ENCODE measurements at places on chromosomes 4 and X. TPM values are rescaled to one million over a fixed set of nuclear protein-coding genes. Genes with fewer than 3 reads are reported as not detected.

GAGE12J gene
- total RNA-seq: not detected

GATA1 gene
- 0.39 TPM for total RNA-seq

SMAD1 gene
- 33.8 TPM for total RNA-seq

GYPA gene
- 27.3 TPM for total RNA-seq

GDPD2 gene
- total RNA-seq: 9.6 TPM

COL25A1 gene
- total RNA-seq: 33.6 TPM

- no peaks in the 10 kb centered on the region for H3K27me3 ChIP-seq
- peak; percentile 27 for DNase-seq
- H3K36me3 ChIP-seq: peaks cover 3% of the 10 kb centered on the region
These were observed 7.9 kb downstream of the PDLIM5 start for GRCh38 chr4:94459462-94460161.

GRCh38 chr4:156765277-156765676 is 206.3 kb downstream of the PDGFC start:
- no peak for DNase-seq
- no peak overlapping the region for H3K27ac ChIP-seq
- H3K36me3 ChIP-seq: no peaks in the 10 kb centered on the region
- no peaks in the 10 kb centered on the region for H3K4me1 ChIP-seq
- no peaks in the 10 kb centered on the region for H3K27me3 ChIP-seq

GRCh38 chrX:96314985-96315384 is 369.7 kb upstream of the DIAPH2 start:
- H3K27me3 ChIP-seq: no peaks in the 10 kb centered on the region
- H3K4me1 ChIP-seq: no peaks in the 10 kb centered on the region
- H3K27ac ChIP-seq: no peak overlapping the region
- no peaks in the 10 kb centered on the region for H3K36me3 ChIP-seq
- no peak overlapping the region for H3K4me3 ChIP-seq

GRCh38 chrX:22148565-22148964 is 116.4 kb downstream of the PHEX start:
- DNase-seq: no peak
- H3K36me3 ChIP-seq: no peaks in the 10 kb centered on the region
- H3K27ac ChIP-seq: no peak overlapping the region
- no peak overlapping the region for H3K4me3 ChIP-seq
- no peaks in the 10 kb centered on the region for H3K4me1 ChIP-seq
- H3K27me3 ChIP-seq: peaks cover 2% of the 10 kb centered on the region

GRCh38 chr4:168605411-168605810 is 108.6 kb downstream of the PALLD start:
- no peaks in the 10 kb centered on the region for H3K4me1 ChIP-seq
- no peak overlapping the region for H3K4me3 ChIP-seq
- no peaks in the 10 kb centered on the region for H3K36me3 ChIP-seq
- DNase-seq: no peak

DNA sequence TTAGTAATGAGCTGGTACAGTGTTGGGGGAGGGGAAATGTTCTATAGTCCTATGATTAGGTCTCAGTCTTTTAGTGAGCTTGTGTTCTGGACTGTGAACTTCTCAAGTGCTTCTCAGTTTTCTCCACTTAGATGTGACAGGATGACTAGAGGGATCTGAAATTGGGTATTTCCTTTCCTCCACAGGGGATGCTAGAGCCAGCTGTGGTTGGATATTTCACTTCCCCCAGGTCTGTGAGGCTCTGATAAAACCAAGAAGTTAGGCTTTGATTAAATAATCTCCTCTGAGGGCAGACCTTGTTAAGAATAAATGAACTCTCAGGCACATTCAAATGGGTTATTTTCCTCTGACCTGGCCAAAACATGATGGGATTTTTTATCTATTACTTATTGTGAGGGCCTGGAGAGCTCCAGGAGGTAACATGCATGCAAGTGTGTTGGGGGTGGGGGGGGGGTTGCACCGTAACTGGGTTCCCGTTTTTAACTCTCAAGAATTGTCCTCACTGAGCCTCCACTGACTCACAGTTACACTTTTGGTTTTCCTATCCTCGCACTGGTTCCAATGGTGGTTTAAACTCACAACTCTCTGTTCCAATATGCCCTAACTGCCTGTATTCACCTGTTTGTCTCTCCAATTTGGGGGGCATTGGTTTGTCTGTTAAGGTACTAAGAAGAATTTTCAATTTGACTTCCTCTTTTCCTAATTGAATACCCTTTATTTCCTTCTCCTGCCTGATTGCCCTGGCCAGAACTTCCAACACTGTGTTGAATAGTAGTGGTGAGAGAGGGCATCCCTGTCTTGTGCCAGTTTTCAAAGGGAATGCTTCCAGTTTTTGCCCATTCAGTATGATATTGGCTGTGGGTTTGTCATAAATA is 28.1 kb upstream of the GLRA3 start:
- H3K36me3 ChIP-seq: no peaks in the 10 kb centered on the region
- no peak for DNase-seq
- no peak overlapping the region for H3K4me3 ChIP-seq
- no peak overlapping the region for H3K27ac ChIP-seq
- no peaks in the 10 kb centered on the region for H3K4me1 ChIP-seq

GRCh38 chr4:72629540-72629939 is 60.5 kb upstream of the ADAMTS3 start:
- H3K27ac ChIP-seq: no peak overlapping the region
- no peaks in the 10 kb centered on the region for H3K36me3 ChIP-seq
- no peaks in the 10 kb centered on the region for H3K27me3 ChIP-seq
- DNase-seq: no peak

- H3K36me3 ChIP-seq: no peaks in the 10 kb centered on the region
- H3K4me1 ChIP-seq: no peaks in the 10 kb centered on the region
- no peak overlapping the region for H3K4me3 ChIP-seq
- H3K27me3 ChIP-seq: no peaks in the 10 kb centered on the region
- no peak overlapping the region for H3K27ac ChIP-seq
- DNase-seq: no peak
These were observed 11.6 kb downstream of the BLTP1 start for GRCh38 chr4:122163767-122164166.

GRCh38 chr4:167622481-167623240 is 388.4 kb upstream of the SPOCK3 start:
- DNase-seq: peak; percentile 87
- H3K4me3 ChIP-seq: no peak overlapping the region
- H3K4me1 ChIP-seq: no peaks in the 10 kb centered on the region

- no peaks in the 10 kb centered on the region for H3K27me3 ChIP-seq
- H3K4me3 ChIP-seq: no peak overlapping the region
- H3K27ac ChIP-seq: no peak overlapping the region
These were observed 615.0 kb upstream of the AMOT start for GRCh38 chrX:113455582-113455981.

GRCh38 chrX:10076765-10077164 is 80.0 kb upstream of the CLCN4 start:
- DNase-seq: no peak
- no peaks in the 10 kb centered on the region for H3K4me1 ChIP-seq
- no peak overlapping the region for H3K4me3 ChIP-seq
- H3K27ac ChIP-seq: no peak overlapping the region
- no peaks in the 10 kb centered on the region for H3K36me3 ChIP-seq

- no peaks in the 10 kb centered on the region for H3K36me3 ChIP-seq
- no peak overlapping the region for H3K27ac ChIP-seq
- peaks cover 2% of the 10 kb centered on the region for H3K27me3 ChIP-seq
- no peak overlapping the region for H3K4me3 ChIP-seq
These were observed 114.8 kb upstream of the PLAC1 start for GRCh38 chrX:134773041-134773440.

DNA sequence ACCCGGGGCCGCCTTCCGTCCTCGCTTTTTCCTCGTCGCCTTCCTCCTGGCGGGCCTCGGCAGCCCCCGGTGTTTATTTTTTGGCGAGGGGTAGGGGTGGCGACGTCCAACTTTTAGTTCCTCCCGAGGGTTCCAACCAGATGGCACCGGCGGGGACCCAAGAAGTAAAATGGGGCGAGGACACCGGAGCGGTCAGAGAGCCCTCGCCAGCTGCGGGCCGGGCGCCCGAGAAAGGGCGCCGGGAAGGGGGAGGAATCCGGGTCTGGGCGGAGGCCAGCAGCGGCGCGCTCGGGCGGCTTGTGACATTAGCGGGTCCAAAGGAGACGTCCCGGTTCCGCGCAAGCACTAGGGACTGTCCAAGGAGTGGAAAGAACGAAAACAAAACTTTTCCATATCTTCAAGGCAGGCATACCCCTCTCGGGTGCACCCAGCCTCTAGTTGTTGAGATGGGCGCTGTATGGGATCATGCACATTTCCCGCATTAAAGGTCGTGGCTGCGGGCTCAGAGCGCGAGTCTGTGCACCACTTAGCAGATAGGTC is 691 bp upstream of the USP46 start:
- H3K4me1 ChIP-seq: peaks cover 19% of the 10 kb centered on the region
- no peak for DNase-seq
- peak overlapping the region; percentile 65 for H3K4me3 ChIP-seq
- H3K27me3 ChIP-seq: no peaks in the 10 kb centered on the region
- peaks cover 3% of the 10 kb centered on the region for H3K36me3 ChIP-seq
- H3K27ac ChIP-seq: peak overlapping the region; percentile 67

GRCh38 chr4:83139514-83140156 is 25.1 kb upstream of the PLAC8 start:
- no peaks in the 10 kb centered on the region for H3K27me3 ChIP-seq
- H3K36me3 ChIP-seq: no peaks in the 10 kb centered on the region
- no peak overlapping the region for H3K4me3 ChIP-seq
- no peaks in the 10 kb centered on the region for H3K4me1 ChIP-seq

DNA sequence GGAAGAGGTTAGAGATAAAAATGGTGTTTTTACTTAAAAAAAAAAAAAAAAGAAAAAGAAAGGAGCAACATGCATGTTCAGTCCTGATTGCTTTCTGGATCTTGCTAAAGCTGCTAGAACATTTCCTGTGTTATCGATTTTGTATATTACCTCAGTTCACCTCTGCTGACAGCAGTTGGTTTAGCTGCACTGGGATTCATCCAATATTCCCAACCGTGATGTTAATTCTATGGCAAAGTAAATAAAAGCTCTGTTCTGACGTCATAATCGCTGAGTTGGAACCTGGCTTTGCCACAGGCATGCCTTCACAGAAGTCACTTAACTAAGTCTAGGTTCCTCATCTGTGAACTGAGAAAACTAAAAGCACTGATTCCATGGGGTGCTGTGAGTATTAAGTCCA is 90.7 kb upstream of the SORBS2 start:
- no peaks in the 10 kb centered on the region for H3K36me3 ChIP-seq
- no peak overlapping the region for H3K27ac ChIP-seq
- no peaks in the 10 kb centered on the region for H3K27me3 ChIP-seq

- H3K36me3 ChIP-seq: no peaks in the 10 kb centered on the region
- H3K27ac ChIP-seq: no peak overlapping the region
- no peak for DNase-seq
These were observed 453.3 kb upstream of the INTU start for GRCh38 chr4:127179256-127180087.

GRCh38 chr4:40461879-40462278 is 126.7 kb downstream of the CHRNA9 start:
- no peaks in the 10 kb centered on the region for H3K27me3 ChIP-seq
- no peak overlapping the region for H3K27ac ChIP-seq
- DNase-seq: no peak
- no peaks in the 10 kb centered on the region for H3K4me1 ChIP-seq

- H3K4me1 ChIP-seq: no peaks in the 10 kb centered on the region
- no peaks in the 10 kb centered on the region for H3K36me3 ChIP-seq
- DNase-seq: no peak
- H3K27ac ChIP-seq: no peak overlapping the region
- H3K27me3 ChIP-seq: no peaks in the 10 kb centered on the region
These were observed 8.6 kb upstream of the IL9R start for GRCh38 chrX:155988859-155989258.

- DNase-seq: no peak
- peaks cover 41% of the 10 kb centered on the region for H3K4me1 ChIP-seq
- no peak overlapping the region for H3K4me3 ChIP-seq
- no peaks in the 10 kb centered on the region for H3K27me3 ChIP-seq
These were observed 11.3 kb downstream of the PSAPL1 start for GRCh38 chr4:7423391-7423790.

- H3K36me3 ChIP-seq: no peaks in the 10 kb centered on the region
- H3K27me3 ChIP-seq: no peaks in the 10 kb centered on the region
- no peak for DNase-seq
- no peak overlapping the region for H3K4me3 ChIP-seq
These were observed 13.8 kb upstream of the CFAP299 start for GRCh38 chr4:80321776-80322175.

- H3K27me3 ChIP-seq: no peaks in the 10 kb centered on the region
- H3K27ac ChIP-seq: no peak overlapping the region
- H3K4me1 ChIP-seq: no peaks in the 10 kb centered on the region
- no peak overlapping the region for H3K4me3 ChIP-seq
- peak; percentile 5 for DNase-seq
These were observed 540.6 kb upstream of the MAGEB18 start for GRCh38 chrX:25597551-25597950.

DNA sequence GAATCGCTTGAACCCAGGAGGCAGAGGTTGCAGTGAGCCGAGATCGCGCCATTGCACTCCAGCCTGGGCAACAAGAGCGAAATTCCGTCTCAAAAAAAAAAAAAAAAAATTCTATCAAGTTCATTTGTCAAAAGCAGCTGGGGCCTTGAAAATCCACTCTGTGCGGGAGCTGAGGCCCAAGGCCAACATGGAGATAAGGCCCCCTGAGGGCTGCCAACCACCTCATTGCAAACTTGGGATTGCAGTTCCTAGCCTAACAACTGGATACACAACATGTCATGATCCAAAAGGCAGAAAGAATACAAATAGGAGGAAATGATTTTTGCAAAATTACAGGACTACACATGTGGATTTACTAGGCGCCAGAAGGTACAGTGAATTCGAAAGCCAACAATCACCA is 22.5 kb upstream of the PRDX4 start:
- no peaks in the 10 kb centered on the region for H3K27me3 ChIP-seq
- no peaks in the 10 kb centered on the region for H3K36me3 ChIP-seq
- H3K4me3 ChIP-seq: no peak overlapping the region
- no peak overlapping the region for H3K27ac ChIP-seq
- H3K4me1 ChIP-seq: no peaks in the 10 kb centered on the region

DNA sequence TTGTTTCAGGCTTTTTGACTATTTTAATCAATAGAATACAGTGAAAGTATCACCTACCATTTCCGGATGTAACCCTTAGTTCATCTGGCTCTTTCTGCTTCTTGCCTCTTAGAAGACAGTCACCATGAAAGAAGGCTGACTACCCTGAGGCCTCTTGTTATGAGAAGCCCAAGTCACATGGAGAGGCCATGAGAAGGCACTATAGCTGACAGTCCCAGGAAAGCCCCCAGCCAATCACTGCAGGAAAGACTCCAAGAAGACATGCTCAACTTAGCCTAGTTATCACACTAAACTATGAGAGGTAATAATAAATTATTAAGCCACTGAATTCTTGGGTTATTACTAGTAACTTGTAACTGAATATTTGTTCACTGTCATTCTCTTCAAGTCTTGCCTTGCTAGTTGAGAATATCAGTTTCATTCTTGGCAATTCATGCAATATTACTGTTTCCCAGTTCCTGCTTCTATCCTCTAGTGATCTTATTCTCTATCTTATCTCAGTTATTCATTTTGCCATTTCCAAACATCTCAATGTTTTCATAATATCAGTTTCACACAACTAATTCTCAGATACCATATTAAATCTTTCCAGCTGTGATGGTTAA is 57.1 kb upstream of the GUCY1A1 start:
- no peak overlapping the region for H3K27ac ChIP-seq
- H3K27me3 ChIP-seq: no peaks in the 10 kb centered on the region
- no peak overlapping the region for H3K4me3 ChIP-seq
- no peaks in the 10 kb centered on the region for H3K4me1 ChIP-seq
